ENCODE measurements at places on chromosomes 2 and 18. TPM values are rescaled to one million over a fixed set of nuclear protein-coding genes. Genes with fewer than 3 reads are reported as not detected.

DNA sequence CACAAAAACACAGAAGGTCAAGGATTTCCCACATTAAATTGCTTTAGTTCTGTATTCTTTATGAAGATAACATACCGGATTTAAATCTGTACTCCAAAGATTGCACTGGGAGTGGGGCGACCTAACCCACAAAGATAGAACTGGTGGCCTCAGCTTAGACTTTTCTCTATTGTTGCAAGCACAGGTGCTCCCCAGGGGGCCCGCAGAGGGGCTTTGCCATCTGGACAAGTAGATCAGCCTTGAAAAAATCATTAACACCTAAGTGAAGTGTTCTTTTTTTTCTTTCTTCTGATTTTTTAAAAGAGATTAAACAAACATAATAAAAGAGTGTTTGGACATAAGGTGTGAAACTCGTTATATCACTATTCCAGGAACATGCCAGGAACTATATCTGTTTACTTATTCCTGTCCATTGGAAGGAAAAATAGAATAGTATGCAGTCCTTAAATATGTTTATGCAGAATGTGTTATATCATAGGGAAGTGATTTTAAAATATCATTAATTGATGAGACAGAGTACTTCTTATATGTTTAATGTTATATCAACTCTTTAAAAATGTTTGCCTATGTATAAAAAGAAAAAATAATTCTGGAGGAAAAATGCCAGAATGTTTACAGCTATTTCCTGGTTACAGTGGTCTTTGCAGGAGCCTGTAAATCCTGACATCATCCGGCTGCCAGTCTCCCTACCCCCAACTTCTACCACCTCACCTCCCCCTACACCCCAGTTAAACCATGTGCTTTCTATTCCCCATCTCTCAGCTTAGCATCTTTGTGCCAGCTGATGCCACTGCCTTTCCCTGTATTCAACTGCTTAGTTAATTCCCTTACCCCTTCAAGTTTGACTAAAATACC is 679.2 kb downstream of the CNTNAP5 start:
- no peak overlapping the region for H3K27ac ChIP-seq
- no peak overlapping the region for H3K4me3 ChIP-seq
- H3K4me1 ChIP-seq, result no peaks in the 10 kb centered on the region

- no peak overlapping the region for H3K27ac ChIP-seq
- no peaks in the 10 kb centered on the region for H3K4me1 ChIP-seq
- DNase-seq, result no peak
- H3K36me3 ChIP-seq, result no peaks in the 10 kb centered on the region
- H3K4me3 ChIP-seq, result no peak overlapping the region
Measured at GRCh38 chr2:42486145-42486906, 7.5 kb downstream of the KCNG3 start.

Gene SDC1
- total RNA-seq, result 33.1 TPM

Gene IL1RN
- not detected for total RNA-seq

All from GM23248 (cell line).